ENCODE measurements at places on chromosomes 7 and 10.

DNA sequence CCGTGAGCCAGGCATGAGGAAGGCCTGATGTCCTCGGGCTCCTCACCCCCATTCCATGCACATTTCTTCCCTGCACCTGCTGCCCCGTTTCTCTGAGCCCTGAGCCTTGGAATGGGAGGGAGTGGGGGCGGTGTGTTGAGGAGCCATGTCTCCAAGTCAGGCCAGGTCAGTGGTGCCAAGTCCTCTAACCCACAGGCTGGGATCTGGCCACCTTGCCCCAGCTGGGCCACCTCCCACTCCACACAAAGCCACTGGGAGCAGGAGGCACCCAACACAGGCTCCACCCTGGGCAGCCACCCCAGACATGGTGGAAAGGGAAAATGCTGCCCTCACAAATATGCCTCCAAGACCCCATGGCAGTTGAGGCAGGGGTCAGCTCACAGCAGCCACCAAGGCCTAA lies 27.7 kb downstream of the ZCCHC24 start:
- no peak for DNase-seq

GRCh38 chr7:43306404-43306803 lies 194.0 kb downstream of the HECW1 start:
- DNase-seq = no peak

DNA sequence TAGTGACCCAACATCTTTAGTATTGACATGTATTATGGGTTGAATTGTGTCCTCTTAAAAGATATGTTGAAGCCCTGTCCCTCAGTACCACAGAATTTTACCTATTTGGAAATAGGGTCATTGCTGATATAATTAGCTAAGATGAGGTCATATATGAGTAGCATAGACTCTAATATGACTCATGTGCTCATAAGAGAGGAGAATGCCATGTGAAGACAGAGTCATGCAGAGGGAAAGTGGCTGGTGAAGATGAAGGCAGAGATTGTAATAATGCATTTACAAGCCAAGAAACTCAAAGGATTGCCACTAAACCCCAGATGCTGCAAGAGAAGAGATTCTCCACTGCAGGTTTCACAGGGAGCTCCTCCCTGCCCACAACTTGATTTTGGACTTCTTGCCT lies 496.4 kb downstream of the KIF20B start:
- DNase-seq = no peak

GRCh38 chr10:102593074-102593803 lies 51.0 kb upstream of the TRIM8 start:
- no peak for DNase-seq

DNA sequence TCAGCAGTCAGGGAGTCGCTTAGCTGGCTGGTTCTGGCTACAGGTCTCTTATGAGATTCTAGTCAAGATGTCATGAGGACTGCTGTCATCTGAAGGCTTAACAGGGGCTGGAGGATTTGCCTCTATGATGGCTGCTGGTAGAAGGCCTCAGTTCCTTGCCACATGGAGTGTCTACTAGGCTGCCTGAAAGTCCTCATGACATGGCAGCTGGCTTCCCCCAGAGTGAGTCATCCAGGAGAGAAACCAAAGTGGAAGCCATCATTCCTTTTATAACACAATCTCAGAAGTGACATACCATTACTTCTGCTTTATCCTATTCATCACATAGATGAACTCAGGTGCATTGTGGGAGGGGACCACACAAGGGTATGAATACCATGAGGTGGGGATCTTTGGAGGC lies 75.1 kb downstream of the EXOC6 start:
- no peak for DNase-seq

GRCh38 chr10:11742009-11742778 lies at the start of gene ECHDC3:
Gene ECHDC3 (plus strand): TSS chr10:11742382. CDS start chr10:11742577, 195 bp downstream.
- peak; percentile 57 for DNase-seq

- no peak for DNase-seq
Observed at GRCh38 chr10:122234416-122234815, 36.7 kb upstream of the BTBD16 start.

DNA sequence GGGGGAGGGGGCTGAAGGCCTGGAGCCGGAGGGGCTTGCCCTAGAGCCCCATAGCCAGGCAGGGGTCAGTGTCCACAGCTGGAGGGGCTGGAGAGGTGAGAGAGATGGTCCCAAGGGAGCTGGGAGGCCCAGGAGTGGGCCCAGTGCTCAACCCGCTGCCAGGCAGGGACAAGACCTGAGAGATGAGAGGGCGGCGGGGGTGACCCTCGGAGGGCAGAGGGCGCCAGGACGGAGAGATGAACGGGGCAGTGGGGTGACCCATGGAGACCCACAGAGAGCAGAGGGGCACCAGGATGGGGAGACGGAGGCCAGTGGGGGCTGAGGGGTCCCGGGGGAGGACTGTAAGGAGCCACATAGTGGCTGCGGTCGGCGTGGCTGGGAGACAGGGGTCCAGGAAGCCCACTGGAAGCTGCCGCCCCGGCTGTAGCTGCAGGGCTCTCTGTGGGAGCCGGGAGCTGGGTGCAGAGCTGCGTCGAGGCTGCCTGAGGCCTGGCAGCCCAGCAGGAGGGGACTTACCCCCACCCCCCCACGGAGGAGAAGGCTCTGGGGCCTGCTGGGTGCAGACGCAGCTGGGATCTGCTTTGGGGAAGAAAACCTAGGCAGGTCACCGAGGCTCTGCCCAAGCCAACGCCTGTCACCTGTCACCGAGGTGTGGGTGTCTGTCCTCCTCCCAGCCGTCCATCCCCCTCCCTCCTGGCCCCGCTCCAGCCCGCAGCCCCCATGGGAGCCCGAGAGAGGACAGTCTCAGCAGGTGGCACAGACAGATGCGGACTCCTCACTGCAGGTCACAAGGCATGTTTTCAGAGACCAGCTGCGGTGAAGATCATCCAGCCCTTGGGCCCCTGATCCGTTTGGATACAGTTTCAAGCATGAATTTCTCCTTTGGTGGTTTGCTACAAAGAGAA lies 25.1 kb downstream of the PWWP2B start:
- DNase-seq = peak; percentile 77

Data from memory B cell (primary cell).